ENCODE measurements at places on chromosomes 5 and 9.

DNA sequence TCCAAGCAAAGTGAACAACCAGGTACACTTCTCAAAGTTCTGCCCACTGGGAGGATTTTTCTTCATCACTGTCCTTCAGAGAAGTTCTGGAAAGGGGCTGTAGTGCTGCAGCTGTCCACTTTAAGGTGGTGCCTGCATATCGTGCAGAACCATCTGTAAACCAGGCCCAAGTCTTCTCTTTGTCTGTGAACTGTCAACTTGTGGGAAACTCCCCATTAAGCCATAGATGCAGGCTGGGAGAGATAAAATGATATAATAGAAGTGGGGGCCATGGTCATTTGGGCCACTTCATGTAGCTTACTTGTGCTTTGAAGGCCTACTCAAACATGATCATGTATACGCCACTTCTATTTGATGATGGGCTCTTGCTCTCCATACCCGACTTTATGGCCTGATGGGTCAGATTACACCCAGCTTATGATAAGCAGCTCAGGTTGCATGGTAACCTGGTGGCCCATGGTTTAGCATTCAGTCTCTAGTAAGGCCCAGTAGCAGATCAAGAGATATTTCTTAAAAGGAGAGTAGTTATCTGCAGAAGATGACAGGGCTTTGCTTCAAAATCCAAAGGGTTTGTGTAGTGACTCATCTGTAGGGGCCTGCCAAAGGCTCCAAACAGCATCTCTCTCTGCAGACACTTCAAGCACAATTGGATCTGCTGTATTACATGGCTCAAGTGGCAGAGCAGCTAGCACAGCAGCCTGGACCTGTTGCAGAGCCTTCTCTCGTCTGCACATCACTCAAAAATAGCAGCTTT lies 15.7 kb upstream of the BTF3 start:
- no peak for DNase-seq

DNA sequence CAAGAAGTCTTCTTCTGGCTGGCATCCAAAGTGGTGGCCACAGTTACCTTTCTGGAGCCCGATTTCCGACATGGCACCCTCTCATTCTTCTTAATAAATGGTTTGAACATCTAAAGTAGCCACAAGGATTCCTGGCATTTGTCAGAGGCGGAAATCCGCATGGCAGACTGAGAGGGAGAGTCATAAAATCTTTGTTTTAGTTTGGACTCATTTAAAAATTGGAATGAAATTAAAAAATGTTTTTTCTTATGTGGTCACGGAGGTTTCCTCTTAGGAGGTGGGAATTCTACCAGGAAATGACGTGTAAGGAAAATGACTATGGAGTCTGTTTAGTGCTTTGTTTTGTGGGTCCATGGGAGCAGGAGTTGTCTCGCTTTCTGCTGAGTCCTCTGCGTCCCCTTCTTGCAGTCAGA lies 133.0 kb upstream of the PTCH1 start:
- DNase-seq = peak; percentile 39

DNA sequence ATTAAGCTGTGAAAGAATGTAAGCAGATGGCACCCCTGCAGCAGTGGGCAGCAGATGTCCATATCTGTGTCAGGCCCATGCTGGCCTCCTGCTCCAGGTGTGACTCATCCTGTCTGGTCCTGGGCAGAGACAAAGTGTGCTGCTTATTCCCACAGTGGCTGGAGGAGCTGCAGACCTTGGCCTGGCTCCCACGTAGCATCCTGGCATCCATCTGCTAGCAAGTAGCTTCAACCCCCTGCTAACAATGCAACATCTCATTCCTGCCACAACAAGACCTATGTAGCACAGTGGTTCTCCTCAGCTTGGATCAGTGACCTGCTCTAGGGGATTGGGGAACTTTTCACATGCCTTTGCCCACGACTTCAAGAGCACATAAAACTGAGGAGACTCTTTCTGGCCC lies 126.4 kb upstream of the SLC12A2 start:
- no peak for DNase-seq

DNA sequence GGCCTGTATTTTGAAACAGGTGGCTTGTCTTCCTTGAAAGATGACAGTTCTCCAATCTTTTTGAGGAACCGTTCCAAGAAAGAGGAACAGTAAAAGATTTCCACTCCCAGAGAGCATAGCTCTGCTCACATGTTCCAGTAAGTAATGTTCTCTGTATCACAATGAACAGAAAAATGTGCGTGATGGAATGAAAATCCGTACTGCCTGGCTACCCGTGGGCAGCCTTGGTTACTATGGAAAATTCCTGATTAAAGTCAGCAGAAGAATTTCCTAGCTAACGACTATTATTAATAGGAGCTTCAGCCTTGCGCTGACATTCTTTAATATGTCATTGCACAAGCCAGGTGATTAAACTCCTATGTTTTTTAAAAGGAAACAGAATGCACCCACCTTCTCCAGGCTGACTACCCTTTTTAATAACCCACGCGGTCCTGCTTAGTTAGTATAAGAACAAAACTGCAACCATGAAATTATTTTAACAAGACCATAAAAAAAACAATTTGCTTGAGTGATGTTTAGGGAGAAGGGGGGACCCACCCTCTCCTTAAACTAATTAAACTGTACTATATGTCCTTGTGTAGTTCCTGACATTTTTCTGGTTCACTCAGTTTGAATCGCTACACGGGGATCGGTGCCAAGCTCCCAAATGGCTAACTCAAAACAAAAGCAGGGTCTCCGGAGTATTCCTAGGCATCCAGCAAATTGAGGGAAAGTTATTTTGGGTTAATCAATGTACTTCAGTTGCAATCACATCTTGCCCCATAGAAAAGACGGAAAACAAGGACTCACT lies 54.8 kb upstream of the CPEB4 start:
- DNase-seq = no peak
